Activated naive CD4-positive, alpha-beta T cell treated with Interleukin-2 at 50 U/mL for 16 hours (primary cell): ENCODE measurements at places on chromosomes 16 and 17.

GRCh38 chr16:88973007-88973410 is 4.0 kb downstream of the CBFA2T3 start:
- no peak for DNase-seq

DNA sequence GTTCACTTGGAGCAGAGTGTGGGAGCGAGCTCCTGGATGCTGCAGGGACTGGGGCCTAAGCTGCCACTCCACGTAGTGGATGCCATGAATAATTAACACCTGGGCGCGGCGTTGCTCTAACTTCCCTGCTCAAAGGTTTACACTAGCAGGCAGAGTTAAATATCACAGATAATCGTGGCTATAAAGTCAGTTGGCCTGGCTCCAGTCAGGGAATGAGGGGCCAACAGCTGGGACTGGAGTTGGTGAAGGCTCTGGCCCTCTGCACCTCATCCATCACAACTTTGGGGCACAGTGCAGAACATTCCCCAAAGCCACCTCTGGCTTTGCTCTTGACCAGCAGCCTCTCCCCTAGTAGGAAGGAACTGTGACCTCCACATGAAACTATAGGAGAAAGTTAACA is 10.9 kb downstream of the HOXB4 start:
- DNase-seq: no peak

- no peak for DNase-seq
Measured at GRCh38 chr16:87628940-87629339, 26.6 kb downstream of the JPH3 start.

GRCh38 chr16:9042964-9043680 is 48.3 kb upstream of the HAPSTR1 start:
- DNase-seq: no peak

DNA sequence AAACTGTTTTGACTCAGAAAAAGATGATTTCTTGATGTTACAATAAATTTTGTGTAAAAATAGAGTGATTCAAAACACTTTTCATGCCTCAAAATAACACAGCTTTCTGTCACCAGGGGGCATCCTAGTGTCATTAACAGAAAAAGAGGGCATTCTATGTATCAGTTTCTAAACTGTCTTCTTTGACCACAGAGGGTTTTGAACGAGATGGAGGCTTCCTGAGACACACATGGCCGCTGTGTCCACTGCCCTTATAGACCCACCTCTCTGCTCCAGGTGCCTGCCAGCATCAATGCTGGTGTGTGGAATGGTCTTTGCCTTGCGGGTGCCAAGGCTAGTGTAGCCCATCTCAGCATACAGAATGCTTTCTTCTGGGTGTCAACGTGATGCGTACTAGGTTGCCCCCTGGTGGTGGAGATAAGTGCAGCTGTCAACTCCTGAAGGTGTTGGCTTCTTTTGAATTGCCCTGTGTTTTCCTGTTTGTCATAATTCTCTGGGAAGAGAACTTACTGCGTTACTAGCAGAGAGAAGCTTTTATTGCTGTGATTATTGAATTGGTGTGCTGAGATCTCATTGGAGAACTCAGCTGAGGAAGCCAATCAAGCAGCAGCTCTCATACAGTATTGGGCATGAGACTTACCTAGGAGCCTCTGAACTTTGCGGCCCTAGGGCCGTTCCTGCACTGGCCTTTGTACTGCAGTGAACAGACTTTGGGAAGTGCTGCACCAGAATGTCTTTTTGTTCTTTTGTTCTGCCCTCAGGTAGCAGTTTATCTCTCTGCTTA is 38.6 kb downstream of the USP10 start:
- peak; percentile 76 for DNase-seq

DNA sequence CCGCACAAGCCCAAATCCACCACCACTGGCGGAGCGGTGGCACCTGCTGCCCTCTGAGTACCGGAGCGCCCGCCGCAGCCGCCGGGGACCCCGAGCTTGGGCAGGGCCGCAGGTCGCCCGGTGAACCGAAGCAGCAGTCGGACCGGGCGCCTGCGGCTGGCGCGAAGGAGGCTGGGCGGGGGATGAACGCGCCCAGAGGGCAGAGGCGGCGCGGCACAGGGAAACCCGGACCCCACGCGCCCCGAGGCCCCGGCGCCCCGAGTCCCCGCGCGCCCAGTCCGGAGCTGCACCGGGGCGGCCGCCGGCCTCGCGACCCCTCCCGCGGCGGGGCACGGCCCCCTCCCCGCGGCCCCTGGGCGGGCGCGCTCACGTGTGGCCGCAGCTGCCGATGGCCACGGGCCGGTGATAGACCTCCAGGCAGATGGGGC is 393 bp downstream of the RNF166 start:
- DNase-seq: peak; percentile 34

DNA sequence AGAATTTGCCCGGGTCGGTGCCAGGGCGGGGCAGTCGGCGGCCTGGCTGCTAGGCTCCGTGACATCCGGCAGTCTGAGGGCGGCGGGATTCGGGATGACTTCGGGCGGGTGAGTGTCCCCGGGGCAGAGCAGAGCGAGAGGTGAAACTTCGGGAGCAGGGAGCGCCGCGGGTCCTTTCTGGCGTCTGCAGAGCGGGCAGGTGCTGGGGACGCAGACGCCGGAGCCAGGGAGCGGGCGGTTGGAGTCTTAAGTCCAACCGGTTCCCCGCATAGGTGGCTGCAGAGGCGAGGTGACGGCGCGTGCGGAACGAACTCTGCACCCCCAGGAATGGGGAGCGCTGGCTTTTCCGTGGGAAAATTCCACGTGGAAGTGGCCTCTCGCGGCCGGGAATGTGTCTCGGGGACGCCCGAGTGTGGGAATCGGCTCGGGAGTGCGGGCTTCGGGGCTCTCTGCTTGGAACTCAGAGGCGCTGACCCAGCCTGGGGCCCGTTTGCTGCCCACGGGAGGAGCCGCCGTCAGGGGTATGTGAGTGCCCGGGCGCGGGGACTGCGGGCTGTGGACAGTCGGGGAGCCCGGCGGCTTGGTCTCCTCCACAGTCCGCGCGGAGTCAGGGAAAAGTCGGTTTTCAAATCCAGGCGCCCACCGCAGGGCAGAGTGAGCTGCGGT is at the start of gene B4GALNT2:
TSS of gene B4GALNT2 (plus strand) at position 71 of the 666 bp plus-strand sequence. CDS start at position 95, 24 bp downstream.
- DNase-seq: no peak

DNA sequence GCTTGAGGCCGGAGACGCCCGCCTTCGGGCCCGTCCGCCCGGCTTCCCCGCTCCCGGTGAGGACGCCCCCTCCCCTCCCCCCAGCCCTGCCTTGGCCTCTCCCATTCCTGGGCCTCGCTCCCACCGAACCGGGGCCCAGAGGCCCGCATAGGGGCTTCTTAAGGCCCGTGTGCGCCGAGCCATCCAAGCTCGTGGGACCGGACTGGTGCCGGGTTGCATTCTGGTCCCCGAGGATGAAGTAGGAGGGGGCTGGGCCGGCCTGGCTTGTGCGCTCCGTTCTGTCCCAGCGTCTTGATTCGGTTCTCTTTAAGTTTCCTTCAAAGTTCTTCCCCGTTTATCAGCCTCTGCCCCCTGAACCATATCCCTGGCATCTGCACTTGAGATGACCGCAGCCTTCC is 488 bp downstream of the SENP3 start:
- DNase-seq: no peak

- DNase-seq: no peak
Measured at GRCh38 chr17:36863131-36863530, 74.1 kb upstream of the LHX1 start.

DNA sequence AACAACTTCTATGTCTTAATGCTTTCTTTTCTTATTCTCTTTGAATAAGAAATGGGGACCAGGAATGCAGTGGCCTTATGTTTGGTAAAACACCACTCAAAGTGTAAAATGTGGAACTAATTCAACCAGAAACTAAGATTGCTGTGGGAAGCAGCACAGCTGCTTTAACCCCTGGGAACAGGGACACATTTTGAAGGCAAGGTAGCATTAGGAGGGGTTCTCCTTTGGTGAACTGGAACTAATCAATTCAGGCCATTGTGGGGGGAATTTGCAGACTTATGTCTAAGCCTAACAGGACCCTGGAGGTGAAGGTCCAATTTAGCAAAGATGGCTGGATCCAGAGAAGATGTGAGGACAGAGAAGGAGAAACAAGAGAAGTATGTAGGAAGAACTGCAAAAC is 256.1 kb downstream of the ZFHX3 start:
- no peak for DNase-seq

- no peak for DNase-seq
Measured at GRCh38 chr16:26605626-26606271, 461.0 kb upstream of the C16orf82 start.

DNA sequence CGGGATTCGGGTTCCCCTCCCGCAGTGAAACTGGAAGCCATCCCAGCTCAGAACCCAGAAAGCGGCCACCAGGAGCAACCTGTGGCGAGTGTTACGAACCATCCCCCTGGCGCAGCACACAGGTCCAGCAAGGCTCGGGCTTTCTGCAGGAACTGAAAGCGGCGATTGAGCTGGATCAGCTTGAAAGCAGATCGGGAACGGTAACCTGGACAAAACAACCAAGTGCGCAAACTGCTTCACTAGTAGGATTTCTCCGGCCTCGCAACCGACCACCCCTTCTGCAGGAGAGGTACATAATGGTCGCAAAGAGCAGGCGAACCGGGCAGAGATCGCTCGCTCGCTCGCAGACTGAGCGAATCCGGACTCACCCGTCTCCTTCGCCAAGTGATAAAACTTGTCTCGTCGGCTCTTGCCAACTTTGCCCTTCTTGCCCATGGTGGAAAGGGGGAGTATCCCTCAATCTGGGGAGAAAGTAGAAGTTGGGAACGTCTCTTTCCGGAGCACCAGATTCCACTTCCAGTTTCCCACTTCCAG is 696 bp upstream of the PSMC5 start:
- DNase-seq: no peak

DNA sequence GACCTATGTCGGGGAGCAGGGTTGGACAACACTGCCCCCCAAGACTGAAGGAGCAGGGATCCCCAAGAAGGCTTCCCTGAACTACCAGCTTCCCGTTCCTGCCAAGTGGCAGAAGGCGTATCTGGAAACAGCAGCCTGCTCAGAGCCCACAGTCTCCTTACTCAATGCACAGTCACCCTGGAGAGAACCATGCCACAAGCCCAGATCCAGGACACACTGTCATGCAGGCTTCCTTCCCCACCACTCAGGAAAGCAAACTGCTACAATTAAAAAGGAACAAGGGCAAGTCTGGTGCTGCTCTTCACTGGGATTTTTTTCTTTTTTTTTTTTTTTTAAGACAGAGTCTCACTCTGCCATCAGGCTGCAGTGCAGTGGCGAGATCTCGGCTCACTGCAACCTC is 8.2 kb downstream of the WDR45B start:
- DNase-seq: no peak

- no peak for DNase-seq
Measured at GRCh38 chr17:51745993-51746392, 412.5 kb downstream of the CA10 start.

GRCh38 chr16:87407511-87408112 is 15.5 kb downstream of the MAP1LC3B start:
- DNase-seq: peak; percentile 4

DNA sequence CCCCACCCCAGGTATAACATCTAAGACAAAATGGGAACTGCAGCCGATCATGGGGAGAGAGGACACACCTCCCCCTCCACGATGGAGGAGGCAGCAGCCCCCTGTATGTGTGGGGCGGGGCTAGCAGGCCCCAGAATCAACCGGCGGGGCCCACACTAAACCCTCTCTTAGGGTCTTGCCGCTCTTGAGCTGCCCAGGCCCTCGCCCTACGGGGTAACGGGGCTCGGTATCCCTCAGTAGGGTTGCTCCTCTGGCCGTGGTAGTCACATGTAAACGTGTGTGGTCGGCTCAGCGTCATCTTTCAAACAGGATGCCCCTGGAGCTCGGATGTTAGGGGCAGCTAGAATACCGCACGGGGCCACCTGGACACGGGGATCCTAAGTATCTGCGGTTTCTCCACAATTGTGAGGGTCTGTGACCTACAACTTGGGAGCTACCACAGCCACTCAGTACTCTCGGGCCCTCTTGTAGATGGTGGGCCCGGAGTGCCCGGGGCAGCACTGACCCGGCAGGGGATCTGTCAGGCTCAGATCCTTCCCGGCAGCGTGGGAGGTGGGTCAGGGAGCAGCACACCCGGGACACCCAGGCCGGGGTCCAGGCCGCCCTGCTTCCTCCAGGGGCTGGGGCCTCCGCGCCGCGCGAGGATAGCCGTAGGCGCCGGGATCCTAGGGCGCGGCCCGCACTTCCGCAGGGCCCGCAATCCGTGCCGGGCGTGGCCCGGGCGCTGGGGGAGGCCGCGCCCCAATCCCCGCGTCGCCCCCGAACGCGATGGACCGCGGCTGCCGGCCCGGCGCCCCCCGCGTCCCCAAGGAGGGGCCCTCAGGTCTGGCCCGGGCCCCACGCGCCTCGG is 781 bp downstream of the ARHGDIA start:
- DNase-seq: peak; percentile 49

DNA sequence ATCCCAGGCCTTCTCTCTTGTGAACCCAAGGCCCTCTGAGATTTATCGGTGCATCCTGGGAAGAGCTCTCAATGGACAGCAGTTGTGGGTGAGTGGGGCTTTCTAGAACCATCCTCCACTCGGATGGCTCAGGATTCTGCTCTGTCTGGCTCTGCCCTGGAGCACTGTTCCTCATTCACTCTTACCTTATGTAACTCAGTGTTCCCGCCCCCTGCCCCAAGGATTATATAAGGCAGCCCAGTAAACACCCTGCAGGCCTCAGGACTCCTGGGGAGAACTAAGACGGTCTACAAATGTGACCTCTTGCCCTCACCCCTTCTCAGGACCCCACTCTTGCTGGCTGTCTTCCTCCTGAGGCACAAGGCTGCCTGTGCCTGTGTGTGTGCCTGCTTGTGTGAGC is 3.8 kb downstream of the RPRML start:
- DNase-seq: no peak

- no peak for DNase-seq
Measured at GRCh38 chr17:36511216-36511615, 23.5 kb downstream of the MYO19 start.

DNA sequence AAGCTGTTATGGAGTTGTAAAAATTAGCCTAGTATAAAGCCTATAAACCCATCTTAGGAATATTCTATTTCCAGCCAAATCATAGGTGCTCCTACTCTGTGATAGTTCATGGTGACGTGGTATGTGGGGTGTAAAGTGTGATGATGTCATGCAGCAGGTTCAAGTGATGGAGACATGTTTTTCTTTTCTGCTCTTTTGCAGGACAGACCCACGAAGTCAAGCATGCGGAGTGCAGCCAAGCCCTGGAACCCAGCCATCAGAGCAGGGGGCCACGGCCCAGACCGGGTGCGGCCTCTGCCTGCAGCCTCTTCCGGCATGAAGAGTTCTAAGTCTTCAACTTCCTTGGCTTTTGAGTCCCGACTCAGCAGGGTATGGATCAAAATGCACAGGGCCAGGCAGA is 87.3 kb downstream of the SPECC1 start:
- no peak for DNase-seq

DNA sequence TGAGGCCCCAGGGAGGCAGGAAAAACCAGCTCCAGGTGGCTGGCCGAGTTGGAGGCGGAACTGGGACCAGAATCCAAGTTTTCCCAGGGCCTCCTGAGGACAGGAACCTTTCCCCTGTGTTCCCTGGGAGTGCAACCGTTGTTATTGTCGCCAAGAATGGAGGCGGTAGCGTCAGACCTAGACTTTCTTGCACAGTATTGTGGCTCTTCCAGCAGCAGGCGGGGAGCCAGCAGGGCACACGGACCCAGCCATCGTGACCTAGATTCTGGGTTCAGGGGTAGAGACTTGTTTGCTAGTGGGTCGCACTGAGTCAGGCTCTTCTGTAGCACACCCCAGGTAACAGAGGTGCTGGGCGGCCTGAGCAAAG is 667 bp upstream of the KIF19 start:
- no peak for DNase-seq
